T-helper 1 cell treated with Interleukin-12 subunit alpha and Interleukin-12 subunit beta and Interleukin-4 antibody, amounts not matched to agents 30 ng/mL and 1 ng/mL, for 36 hours (primary cell): ENCODE measurements at places on chromosomes 4 and X. TPM values are rescaled to one million over a fixed set of nuclear protein-coding genes. Genes with fewer than 3 reads are reported as not detected.

CTAG1A gene
- total RNA-seq: not detected in 2 replicates

CORIN gene
- 0.34 and 0.49 TPM in 2 replicates for total RNA-seq

TRIML2 gene
- not detected in 2 replicates for total RNA-seq

ANK2 gene
- total RNA-seq: 1.4 and 3.7 TPM in 2 replicates

EXOC1L gene
- total RNA-seq: not detected in 2 replicates

SMIM10L2A gene
- 0.64 and 0.80 TPM in 2 replicates for total RNA-seq

HERC3 gene
- 25.6 and 33.2 TPM in 2 replicates for total RNA-seq

BEND2 gene
- not detected in 2 replicates for total RNA-seq

DCX gene
- total RNA-seq: not detected in 2 replicates

DGKK gene
- total RNA-seq: not detected in 2 replicates

CCDC160 gene
- total RNA-seq: 0.15 and 0.17 TPM in 2 replicates

PAGE2B gene
- 0.63 TPM in 1 of 2 replicates, not detected in the other for total RNA-seq

STEEP1 gene
- 18.9 and 21.1 TPM in 2 replicates for total RNA-seq

AFM gene
- total RNA-seq: not detected in 2 replicates

DCAF8L2 gene
- not detected in 2 replicates for total RNA-seq

CHM gene
- 16.6 and 17.7 TPM in 2 replicates for total RNA-seq

MAGEA6 gene
- not detected in 2 replicates for total RNA-seq
